ENCODE measurements at places on chromosomes 12 and 14. TPM values are rescaled to one million over a fixed set of nuclear protein-coding genes. Genes with fewer than 3 reads are reported as not detected.

Gene SYNE3
- polyA plus RNA-seq = 16.3 TPM

Gene RBP5
- polyA plus RNA-seq = 3.7 TPM

Gene MIPOL1
- 4.9 TPM for polyA plus RNA-seq

DNA sequence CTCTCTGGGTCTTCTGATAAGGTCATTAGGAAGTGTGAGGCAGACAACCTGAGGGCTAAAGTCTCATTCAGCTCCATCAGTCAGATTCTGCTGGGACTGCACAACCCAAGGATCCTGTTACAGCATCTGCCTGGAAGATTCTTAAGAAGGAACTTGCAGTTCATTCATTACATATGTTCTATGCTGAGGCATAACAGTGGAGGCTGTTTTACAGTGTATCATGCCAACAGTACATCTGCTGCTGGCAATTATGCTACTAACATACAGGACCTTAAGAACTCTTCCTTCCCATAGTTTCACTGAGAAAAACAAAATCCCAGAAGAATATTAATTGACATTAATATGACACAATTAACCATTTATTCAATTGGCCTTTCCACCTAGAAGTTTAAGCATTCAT lies 968.6 kb downstream of the DIO2 start:
- DNase-seq = peak; percentile 16

GRCh38 chr14:89973234-89973823 lies 17.6 kb downstream of the TDP1 start:
- peak; percentile 55 for DNase-seq

Measured in hindlimb muscle (tissue), 1 donor.